Prostate gland (tissue), 2 donors: ENCODE measurements at places on chromosomes 6 and 20. TPM values are rescaled to one million over a fixed set of nuclear protein-coding genes. Genes with fewer than 3 reads are reported as not detected.

DNA sequence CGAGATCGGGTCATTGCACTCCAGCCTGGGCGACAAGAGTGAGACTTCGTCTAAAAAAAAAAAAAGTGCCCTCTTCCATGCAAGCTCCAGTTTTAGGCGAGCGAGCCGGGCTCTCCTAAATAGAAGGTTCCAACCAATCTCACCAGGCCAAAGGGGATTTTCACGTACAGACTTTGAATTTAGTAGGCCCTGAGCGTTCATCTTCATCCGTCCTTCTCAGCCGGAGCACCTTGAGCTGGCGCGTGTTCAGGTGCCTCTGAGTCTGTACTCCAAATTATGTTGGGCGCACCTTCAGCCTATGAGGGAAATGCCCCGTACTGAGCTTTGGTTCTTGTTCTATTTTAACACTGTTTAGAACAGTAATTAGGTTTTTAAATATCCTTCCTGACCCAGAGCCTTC, 817 bp upstream of the TAP2 start:
- no peaks in the 10 kb centered on the region for H3K27me3 ChIP-seq
- no peaks in the 10 kb centered on the region for H3K36me3 ChIP-seq
- peak overlapping the region; percentile 94 for H3K27ac ChIP-seq
- peaks cover 2% of the 10 kb centered on the region for H3K4me1 ChIP-seq

DNA sequence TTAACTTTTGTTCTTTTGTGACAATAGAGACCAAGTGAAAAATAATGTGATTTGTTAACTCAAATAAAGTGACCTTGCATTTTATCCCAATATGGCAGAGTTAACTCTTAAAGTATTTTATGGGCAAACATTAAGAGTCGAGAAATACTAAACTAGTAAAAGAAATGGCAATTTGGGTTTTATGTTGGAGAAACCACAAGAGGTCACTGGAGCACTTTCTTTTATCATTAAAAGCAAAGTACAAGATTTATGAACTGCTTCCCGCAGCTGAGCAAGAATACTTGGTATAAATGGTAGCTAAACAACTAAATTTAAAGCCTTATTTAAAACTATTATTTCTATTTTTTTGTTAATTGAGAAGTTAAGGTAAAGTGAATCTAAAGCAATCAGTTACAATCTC, 33.5 kb upstream of the MCM9 start:
- no peaks in the 10 kb centered on the region for H3K36me3 ChIP-seq
- no peak for DNase-seq
- no peaks in the 10 kb centered on the region for H3K27me3 ChIP-seq
- no peak overlapping the region for H3K27ac ChIP-seq
- no peaks in the 10 kb centered on the region for H3K4me1 ChIP-seq

TEAD3 gene
- 34.1 TPM for total RNA-seq

- no peak for DNase-seq
- H3K4me1 ChIP-seq = no peaks in the 10 kb centered on the region
- no peaks in the 10 kb centered on the region for H3K27me3 ChIP-seq
- peaks cover 8% of the 10 kb centered on the region for H3K36me3 ChIP-seq
- H3K27ac ChIP-seq = no peak overlapping the region
- H3K4me3 ChIP-seq = no peak overlapping the region
Measured at GRCh38 chr6:16256781-16257180, 18.4 kb downstream of the GMPR start.

COL9A1 gene
- 9.4 TPM for total RNA-seq

GRCh38 chr20:50724851-50725723, 6.3 kb upstream of the PARD6B start:
- H3K36me3 ChIP-seq = no peaks in the 10 kb centered on the region
- H3K27ac ChIP-seq = peak overlapping the region; percentile 13
- H3K27me3 ChIP-seq = no peaks in the 10 kb centered on the region
- H3K4me1 ChIP-seq = peaks cover 3% of the 10 kb centered on the region
- no peak overlapping the region for H3K4me3 ChIP-seq
- no peak for DNase-seq

GRCh38 chr6:132084811-132085509, 133.8 kb upstream of the CCN2 start:
- peak overlapping the region; percentile 24 for H3K27ac ChIP-seq
- no peaks in the 10 kb centered on the region for H3K36me3 ChIP-seq
- no peak for DNase-seq
- H3K4me1 ChIP-seq = no peaks in the 10 kb centered on the region
- H3K4me3 ChIP-seq = no peak overlapping the region

DNA sequence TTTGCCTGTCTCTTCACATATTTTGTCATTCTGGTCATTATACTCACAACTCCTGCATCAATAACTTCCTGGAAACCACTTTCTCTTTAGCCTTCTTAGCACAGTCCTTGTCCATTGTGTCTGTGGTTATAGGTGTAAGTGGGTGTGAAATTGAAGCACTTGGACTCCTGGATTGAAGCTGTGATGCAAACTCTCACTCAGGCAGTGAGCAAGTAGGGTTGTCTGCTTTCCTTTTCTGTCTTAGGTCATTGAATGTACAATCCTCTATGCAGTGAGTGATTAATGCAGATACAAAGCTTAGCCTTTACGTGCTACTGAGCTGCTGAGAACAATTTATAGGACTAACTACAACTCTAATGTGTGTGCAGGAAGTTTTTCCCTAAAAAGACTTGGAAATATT, 54.8 kb downstream of the ADGRB3 start:
- no peak overlapping the region for H3K27ac ChIP-seq
- no peaks in the 10 kb centered on the region for H3K36me3 ChIP-seq
- no peaks in the 10 kb centered on the region for H3K4me1 ChIP-seq
- DNase-seq = no peak
- H3K27me3 ChIP-seq = no peaks in the 10 kb centered on the region

HDGFL1 gene
- not detected for total RNA-seq

DEFB132 gene
- 3.3 TPM for total RNA-seq

DNA sequence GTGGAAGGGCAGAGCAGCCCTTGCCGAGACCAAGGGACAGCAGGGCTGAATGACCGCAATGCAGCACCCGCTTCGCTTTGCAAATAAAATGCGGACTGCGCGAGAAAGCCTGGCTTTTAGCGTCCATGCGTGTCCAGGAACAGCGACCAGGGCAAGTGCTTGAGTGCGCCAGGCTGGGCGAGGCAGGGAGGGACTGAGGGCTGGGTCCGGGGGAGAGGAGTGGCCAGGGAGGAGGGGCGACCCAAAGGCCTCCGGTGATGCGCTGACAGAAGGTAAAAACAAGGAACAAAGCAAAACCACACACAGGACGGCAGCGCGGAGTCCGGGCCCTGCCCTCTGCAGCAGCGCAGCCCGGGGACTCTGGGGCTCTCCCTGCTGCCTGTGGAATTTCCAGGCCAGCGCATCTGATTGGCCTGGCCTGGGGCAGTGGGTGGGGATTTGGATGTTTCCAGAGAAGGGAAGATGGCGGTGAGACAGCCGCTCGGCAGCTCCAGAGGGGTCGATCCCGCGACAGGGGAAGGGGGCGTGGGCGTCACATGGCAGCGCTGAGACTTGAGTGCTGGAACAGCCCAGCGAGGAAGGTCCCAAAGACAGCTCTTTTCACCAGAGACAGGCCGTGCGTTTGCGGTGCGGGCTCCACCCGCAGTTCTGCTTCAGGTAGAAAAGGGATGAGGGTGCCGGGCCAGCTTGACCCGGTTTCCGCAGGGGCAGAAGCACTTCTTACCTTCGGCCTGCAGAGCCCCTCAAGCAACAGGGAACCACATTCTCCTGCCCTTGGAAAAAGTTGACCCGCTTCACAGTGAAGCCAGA, 51.8 kb downstream of the SSR1 start:
- peak overlapping the region; percentile 49 for H3K4me3 ChIP-seq
- peak; percentile 88 for DNase-seq
- no peaks in the 10 kb centered on the region for H3K27me3 ChIP-seq

CGA gene
- total RNA-seq = 2.2 TPM

- no peaks in the 10 kb centered on the region for H3K4me1 ChIP-seq
- H3K36me3 ChIP-seq = no peaks in the 10 kb centered on the region
- no peak overlapping the region for H3K4me3 ChIP-seq
Measured at GRCh38 chr6:163841326-163841725, 426.8 kb downstream of the QKI start.

DNA sequence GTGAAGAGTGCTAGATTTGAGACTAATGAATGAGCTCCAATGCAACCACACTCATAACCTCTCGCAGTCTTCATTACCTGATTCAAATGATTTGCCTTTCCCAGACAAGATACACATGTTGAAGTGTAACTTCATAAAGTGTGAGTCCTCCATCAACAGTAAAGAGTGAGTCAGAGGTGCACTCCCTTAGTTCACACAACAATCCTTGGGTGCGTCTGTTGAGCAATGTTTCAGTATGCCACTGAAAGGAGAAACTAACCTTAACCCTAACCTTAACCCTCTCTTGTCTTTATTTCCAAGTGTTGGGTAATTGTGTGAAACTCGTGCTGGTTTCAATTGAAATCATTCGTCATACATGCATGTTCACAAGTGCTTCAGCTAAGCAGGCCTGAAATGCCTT, 21.0 kb upstream of the RIN2 start:
- H3K27me3 ChIP-seq = no peaks in the 10 kb centered on the region
- H3K27ac ChIP-seq = no peak overlapping the region
- H3K4me1 ChIP-seq = no peaks in the 10 kb centered on the region
- no peaks in the 10 kb centered on the region for H3K36me3 ChIP-seq
- H3K4me3 ChIP-seq = no peak overlapping the region

GRCh38 chr6:25975923-25976560, 13.4 kb downstream of the TRIM38 start:
- DNase-seq = no peak
- H3K4me3 ChIP-seq = no peak overlapping the region
- H3K27ac ChIP-seq = no peak overlapping the region
- H3K36me3 ChIP-seq = no peaks in the 10 kb centered on the region
- peaks cover 3% of the 10 kb centered on the region for H3K4me1 ChIP-seq

DNA sequence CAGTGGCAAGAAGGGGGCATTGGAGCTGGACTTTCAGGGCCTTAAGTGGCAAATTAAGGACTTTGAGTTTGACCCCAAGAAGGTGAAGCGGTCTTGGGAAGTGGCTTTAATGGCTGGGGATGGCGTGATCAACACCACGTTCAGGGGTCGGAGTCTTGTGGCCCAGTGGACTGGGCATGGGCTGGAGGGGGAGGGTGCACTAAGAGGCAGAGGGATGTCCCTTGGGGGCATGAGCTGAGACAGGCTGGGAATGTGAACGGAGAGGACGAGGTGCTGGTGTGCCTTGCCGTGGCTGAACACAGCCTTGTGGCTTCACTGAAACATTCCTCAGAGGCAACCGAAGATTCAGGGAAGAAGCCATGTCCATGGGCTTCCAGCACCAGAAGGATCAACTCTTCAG, 227.0 kb downstream of the SYNDIG1 start:
- H3K27ac ChIP-seq = no peak overlapping the region
- H3K36me3 ChIP-seq = no peaks in the 10 kb centered on the region
- no peaks in the 10 kb centered on the region for H3K27me3 ChIP-seq
- H3K4me1 ChIP-seq = peaks cover 9% of the 10 kb centered on the region
- DNase-seq = no peak

DNA sequence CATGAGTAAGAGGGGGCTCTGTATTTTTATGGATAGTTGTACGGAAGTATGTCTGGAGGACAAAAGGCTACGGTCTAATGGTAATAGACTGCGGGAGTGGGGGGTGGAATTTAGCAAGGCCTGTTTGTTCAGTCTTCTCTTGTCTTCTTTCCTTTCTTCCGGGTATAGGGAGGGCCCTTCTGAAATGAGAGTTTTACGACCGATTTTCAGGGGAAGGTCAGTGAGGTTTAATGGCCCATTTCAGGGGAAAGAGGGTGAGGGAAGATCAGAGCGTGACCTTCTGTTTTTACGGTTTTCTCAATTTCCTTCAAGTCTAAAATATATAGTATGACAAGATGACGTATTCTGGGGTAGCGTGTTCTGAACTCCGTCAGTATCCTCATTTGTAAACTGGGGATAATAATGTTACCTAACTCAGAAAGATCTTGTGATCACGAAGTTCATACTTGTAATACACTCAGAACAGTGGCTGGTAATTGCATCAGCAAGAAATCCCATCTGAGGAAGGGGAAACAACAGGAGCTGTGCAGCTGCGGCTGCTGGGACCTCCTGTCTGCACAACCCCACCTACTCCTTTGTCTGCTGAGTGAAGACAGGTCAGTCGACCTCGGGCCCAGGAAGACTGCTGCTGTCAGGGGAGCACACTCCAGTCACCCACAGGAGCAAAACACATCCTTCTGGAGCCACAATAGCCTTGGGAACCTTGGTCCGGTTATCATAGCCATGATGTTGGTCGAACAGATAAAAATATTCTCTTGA, 90.4 kb downstream of the MAP3K7 start:
- DNase-seq = no peak
- no peaks in the 10 kb centered on the region for H3K27me3 ChIP-seq
- no peak overlapping the region for H3K27ac ChIP-seq
- H3K4me1 ChIP-seq = no peaks in the 10 kb centered on the region
- no peaks in the 10 kb centered on the region for H3K36me3 ChIP-seq

PPP1R3G gene
- total RNA-seq = 1.7 TPM

FBXL4 gene
- 21.6 TPM for total RNA-seq

UBE2C gene
- total RNA-seq = 10.9 TPM

GNAS-AS1 gene
- 1.8 TPM for total RNA-seq

GRCh38 chr6:131862476-131862875, 54.7 kb downstream of the ENPP1 start:
- no peak overlapping the region for H3K4me3 ChIP-seq
- DNase-seq = no peak
- H3K36me3 ChIP-seq = no peaks in the 10 kb centered on the region
- H3K27ac ChIP-seq = no peak overlapping the region
- no peaks in the 10 kb centered on the region for H3K4me1 ChIP-seq
- H3K27me3 ChIP-seq = no peaks in the 10 kb centered on the region

DNA sequence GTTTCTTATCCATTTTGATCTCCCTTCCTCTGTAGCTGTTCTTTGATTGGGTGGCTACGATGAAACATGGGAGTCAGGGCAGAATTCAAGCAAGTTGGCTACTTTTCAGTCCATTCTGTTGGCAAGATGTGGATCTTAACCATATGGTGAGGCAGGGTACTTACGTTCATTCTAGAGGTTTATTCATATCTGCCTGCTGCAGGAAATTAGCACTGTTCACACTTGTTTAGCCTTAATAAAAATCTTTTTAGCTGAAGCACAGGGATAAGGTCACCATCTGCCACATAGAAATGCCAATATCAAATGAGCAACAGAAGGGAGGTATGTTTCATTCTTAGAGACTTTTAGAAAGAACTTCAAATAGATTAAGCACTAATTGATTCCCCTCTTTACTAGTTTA, 83.9 kb downstream of the GRIK2 start:
- H3K4me1 ChIP-seq = no peaks in the 10 kb centered on the region
- H3K27ac ChIP-seq = no peak overlapping the region
- no peaks in the 10 kb centered on the region for H3K36me3 ChIP-seq
- H3K27me3 ChIP-seq = no peaks in the 10 kb centered on the region

GRCh38 chr6:32111424-32112066, 2.4 kb upstream of the TNXB start:
- no peaks in the 10 kb centered on the region for H3K27me3 ChIP-seq
- no peak for DNase-seq
- no peak overlapping the region for H3K27ac ChIP-seq

DNA sequence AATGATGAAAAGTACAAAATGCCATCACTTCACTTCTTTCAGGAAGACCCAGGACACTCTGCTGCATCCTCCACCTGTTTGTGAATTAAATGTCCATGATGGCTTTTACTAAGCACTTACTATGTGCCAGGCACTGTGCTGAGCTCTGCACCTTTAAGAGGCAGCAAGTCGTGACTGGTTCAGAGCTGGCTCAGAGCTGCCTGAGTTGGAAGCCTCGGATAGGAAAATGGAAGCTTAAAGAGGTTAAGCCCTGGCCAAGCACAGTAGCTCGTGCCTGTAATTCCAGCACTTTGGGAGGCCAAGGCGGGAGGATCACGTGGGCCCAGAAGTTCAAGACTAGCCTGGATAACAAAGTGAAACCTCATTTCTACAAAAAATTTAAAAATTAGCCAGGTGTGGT, 95.6 kb downstream of the SNX5 start:
- peaks cover 20% of the 10 kb centered on the region for H3K4me1 ChIP-seq
- H3K4me3 ChIP-seq = no peak overlapping the region
- DNase-seq = no peak
- peak overlapping the region; percentile 84 for H3K27ac ChIP-seq
- H3K36me3 ChIP-seq = no peaks in the 10 kb centered on the region
